DMS79 (cell line): ENCODE measurements at places on chromosomes 16 and 17.

DNA sequence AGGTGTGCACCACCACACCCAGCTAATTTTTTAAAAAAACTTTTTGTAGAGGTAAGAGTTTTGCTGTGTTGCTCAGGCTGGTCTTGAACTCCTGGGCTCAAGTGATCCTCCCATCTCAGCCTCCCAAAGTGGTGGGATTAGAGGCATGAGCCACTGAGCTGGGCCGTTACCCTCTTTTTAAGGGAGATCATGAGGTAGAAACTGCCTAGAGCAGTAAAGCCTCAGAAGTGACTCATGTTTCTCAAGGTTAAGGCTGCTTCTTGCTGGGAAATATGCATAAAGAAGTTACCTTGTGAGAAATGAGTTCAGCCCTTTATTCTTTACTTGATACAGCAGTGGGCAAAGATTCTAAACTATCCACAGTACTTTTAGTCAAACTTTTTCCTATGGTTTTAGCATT, 38.2 kb downstream of the GRB2 start:
- DNase-seq = no peak

DNA sequence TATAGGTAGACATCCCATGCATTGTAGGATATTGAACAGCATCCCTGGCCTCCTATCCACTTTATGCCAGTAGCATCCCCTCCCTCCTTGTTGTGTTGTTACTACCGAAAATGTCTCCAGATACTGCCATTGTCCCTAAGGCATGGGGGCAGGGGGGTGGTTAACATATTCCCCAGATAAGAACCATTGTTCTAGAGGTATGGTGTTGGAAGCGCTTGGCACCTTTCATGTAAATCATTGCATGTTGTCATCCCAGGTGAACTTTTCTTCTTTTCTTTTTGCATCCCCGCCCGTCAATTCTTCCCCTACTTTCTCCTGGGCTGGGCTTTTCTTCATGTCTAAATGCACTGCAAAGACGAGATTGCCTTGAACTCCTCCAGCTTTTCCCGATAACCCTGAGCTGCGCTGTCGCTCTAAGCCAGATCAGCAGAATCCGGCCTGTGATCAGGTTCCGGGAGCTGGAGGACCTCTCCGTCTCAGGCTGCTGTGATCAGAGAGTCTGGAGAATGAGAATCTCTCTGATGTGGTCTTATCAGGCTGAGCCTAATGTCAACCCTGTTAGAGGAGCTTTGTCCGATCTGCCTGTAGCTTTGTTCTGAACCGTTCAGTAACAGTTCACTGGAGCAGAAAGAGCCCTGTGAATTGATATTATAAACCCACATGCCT, 76.2 kb downstream of the RBFOX1 start:
- peak; percentile 3 for DNase-seq

DNA sequence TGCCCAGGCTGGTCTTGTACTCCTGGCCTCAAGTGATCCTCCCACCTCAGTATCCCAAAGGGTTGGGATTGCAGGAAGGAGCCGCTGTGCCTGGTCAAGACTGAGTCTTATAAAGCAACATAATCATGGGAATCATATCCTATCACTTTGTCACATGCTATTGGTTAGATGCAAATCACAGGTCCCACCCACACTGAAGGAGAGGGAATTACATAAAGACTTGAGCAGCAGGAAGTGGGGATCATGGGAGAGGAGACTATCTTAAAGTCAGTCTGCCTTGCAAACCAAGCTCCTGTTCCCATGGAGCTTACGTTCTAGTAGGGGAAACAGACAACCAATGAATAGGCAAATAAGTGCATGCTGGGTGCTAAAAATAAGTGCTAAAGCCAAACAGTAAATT, 28.3 kb upstream of the TENT4B start:
- DNase-seq = no peak

DNA sequence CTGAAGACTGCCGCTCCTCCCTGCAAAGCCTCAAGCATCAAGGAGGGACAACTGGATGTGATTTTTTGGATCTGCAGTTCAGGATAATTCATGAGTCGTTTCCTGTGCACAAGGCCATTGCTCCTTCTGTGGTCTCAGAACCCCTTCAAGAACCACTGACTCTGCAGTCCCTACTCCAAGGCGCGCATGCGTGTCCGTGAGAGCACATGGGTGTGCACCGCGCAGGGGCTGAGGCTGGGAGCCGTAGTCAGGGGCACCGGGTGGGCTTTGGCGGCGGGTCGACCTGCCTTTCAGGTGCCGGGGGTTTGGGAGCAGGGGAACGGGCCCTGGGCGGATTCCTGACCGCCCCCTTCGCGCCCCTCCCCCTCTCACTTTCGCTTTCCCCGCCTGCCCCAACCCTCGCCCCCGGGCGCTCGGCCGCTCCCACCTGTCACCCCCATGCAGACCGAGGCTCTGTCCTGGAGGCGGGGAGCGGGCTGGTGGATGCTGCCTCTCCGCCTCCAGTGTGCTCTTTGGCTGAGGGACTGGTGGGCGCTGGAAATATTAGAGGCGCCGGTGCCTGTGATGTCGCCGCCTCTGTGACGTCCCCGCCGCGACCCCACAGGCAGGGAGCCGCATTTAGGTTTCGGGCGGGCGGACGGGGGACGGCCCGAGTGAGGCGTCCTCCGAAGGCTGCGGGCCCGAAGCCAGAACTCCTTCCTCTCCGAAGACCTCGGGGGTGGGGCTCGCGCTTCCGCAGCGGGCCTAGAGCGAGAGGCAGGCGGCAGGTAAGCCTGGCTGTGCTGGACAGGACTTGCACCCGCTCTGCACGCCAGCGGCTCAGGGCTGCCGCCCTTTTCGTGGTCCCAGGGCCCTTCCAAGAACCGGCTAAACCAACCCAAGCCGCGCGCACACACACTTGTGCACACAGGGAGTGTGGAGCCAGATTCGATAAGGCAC, at the start of gene SPATA32:
TSS of gene SPATA32 (minus strand) at position 518 of the 939 bp plus-strand sequence. CDS start at position 440, 78 bp downstream.
- DNase-seq = no peak
